ENCODE measurements at places on chromosomes 3 and 15.

DNA sequence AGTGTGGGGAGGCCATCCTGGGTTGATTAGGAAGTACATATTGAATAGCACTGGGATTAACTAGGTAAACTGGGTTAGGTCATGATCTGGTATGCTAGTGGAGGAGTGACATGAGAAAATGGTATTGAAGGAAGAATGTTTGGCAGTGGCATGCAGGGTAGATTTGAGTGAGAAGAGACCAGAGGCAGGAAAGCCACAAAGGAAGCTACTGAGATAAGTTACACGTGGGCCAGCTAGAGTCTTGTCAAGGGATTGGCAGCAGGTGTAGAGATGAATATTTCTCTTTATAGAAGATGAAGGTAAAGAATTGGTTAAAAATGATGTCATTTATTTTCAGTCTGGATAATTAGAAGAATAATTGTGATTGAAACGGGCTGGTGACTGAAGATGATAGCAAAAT lies 91.0 kb upstream of the TPRG1 start:
- DNase-seq, result no peak

DNA sequence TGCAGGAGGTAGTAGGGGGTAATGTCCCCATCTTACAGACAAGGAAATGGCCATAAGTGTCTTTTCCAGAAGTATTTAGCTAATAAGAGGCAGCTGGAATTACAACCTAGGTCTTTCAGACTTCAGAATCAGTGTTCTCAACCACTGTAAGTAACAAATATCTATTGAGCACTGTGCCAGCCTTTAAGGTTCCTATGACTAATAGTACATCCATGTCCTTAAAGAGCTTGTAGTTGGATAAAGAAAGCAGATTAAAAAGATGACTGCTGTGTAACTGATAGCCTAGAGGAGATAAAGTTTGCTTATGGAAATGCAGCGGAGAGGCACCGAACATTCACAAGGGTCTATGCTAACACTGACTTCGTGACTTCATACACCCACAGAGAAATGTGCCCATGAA lies 136.0 kb downstream of the KCNMB2 start:
- DNase-seq, result no peak

GRCh38 chr15:39413558-39413957 lies 167.3 kb upstream of the THBS1 start:
- peak; percentile 35 for DNase-seq

DNA sequence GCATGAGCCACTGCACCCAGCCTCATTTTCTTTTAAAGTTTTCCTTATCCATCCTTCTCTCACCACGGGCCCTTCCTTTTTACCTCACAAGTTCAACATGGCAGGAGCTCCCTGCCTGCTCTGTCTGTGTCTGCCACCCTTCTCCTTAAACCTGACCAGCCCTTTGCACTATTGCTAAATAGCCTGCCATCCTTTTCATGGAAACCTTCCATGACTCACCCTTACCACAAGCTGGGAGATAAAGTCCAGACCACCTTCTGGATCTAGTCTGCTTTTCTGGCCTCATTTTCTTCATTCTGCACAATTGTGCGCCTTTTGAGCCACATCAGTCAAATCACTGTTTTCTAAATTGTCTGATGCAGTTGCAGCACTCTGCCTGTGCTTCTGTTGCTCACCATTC lies 8.9 kb downstream of the PARP14 start:
- DNase-seq, result no peak

DNA sequence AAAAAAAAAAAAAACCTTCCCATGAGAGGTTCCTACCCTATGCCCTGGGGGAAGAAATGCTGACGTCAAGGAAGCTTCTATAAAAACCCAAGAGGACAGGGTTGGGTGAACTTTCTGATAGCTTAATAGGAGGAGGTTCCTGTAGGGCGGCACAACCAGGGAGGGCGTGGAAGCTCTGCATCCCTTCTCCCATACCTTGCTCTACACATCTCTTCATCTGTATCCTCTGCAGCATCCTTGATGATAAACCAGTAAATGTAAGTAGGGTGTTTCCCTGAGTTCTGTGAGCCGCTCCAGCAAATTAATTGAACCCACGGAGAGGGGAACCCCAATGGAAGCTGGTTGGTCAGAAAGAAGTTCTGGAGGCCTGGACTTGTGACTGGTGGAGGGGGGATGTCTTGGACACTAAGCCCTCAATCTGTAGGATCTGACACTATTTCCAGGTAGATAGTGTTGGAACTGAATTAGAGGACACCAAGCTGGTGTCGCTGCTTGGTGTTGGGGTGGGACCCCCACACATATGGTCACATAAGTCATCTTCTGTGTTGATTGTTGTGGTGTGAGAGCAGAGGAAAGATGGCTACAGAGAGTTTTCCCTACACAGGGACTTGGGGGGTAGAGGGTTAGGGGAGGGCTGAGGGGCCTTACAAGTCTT lies 91.5 kb downstream of the ST6GAL1 start:
- DNase-seq, result peak; percentile 42

GRCh38 chr3:10983219-10983916 lies 9.2 kb upstream of the SLC6A1 start:
- DNase-seq, result peak; percentile 69

GRCh38 chr3:52696830-52697631 lies 8.6 kb downstream of the GLT8D1 start:
- DNase-seq, result no peak

DNA sequence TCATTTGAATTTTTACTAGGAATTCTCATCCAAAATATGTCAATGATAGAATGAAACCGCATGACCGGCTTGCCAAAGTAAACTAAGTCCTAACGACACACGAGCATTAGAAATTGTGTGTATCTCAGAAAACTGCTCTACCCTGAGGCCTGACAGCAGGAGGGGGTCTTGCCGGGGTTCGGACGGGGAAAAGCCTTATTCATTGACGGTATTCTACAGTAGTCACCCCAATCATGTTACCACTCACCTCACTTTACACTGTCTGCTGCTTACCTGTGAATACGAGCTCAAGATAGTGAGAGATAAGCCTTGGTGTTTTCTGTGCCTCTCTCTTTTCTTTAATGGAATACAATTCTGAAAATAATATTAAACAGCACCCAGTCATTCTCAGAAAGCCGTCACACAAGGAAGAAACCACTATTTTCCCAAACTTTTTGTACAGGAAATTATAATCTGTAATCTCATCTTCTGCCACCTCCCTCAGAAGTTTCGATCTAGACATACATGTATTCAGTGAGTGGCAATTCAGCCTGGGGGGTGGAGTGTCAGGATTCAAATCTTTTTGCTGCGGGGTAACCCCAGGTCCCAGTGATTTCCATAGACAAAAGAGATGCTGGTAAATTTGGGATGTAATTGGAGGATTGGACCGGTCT lies 492 bp upstream of the FAM43A start:
- no peak for DNase-seq

- no peak for DNase-seq
These were observed 47.0 kb downstream of the ZBTB20 start for GRCh38 chr3:115099986-115100571.

GRCh38 chr15:73225358-73226015 lies 143.3 kb downstream of the HCN4 start:
- DNase-seq, result no peak

DNA sequence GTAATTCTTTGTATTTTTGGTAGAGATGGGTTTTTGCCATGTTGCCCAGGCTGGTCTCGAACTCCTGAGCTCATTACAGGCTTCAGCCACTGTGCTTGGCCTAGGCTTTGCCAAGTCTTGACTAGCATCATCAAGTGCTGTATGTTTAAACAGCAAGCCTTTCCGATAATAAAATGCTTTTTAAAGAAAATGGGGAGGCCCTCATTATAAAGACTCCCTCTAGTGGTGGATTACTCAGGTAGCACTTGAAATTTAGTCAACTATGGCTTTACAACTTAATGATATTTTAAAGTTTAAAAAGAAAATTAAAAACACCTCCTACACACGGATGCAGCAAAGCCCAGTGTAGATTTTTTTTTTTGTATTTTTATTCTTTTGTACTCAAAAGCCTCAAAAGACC lies 213.6 kb downstream of the GAP43 start:
- DNase-seq, result peak; percentile 25

DNA sequence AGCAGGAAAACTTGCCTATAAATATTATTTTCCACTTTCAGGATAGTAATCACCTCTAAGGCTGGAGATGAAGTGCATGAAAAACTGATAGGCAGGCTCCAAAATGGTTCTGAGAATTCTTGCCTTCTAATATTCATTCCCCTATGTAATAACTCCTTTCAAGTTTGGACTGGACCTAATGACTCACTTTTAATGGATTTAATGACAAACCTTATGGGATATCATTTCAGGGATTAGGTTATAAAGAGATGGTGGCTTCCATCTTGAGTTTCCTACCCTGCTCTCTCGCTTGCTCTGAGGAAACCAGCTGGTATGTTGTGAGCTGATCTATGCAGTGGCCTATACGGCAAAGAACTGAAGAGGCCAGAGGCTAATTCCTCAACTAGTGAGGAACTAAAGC lies 192.0 kb downstream of the BCHE start:
- DNase-seq, result no peak

DNA sequence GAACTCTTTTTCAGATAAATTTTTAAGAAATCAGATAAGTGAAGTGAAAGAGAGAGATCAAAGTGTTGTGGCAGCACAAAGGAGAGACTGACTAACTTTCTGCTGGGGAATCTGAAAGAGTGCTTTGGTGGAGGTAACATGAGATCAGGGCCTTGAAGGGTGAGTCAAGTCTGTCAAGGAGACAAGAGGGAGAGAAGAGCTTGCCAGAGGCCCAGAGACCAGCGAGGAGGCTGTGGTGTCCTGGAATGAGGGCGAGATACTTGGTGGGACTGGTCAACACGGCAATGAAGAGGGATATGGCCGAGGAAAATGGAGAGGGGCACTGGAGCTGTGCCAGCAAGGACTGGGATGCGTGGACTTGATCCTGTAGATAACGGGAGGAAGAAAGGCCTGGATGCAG lies 4.6 kb downstream of the TADA3 start:
- DNase-seq, result no peak

DNA sequence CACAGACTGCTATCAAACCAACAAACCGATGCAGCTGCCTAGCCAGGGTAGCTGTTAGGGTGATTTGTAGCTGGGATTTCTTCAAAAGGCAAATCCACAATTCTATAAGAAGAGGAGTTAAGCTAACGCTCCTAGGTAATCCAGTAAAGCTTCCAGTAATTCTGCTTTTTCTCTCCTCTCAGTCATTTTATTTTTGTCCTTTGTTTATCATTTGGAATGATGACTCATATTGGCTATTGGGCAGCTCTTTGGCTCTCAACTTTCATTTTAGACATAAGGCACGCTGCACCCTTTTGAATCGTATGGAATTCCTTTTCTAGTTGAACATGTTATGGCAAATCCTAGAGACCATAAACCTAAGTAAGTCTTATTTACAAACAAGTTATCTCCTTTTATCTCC lies 53.2 kb upstream of the PPARG start:
- no peak for DNase-seq

DNA sequence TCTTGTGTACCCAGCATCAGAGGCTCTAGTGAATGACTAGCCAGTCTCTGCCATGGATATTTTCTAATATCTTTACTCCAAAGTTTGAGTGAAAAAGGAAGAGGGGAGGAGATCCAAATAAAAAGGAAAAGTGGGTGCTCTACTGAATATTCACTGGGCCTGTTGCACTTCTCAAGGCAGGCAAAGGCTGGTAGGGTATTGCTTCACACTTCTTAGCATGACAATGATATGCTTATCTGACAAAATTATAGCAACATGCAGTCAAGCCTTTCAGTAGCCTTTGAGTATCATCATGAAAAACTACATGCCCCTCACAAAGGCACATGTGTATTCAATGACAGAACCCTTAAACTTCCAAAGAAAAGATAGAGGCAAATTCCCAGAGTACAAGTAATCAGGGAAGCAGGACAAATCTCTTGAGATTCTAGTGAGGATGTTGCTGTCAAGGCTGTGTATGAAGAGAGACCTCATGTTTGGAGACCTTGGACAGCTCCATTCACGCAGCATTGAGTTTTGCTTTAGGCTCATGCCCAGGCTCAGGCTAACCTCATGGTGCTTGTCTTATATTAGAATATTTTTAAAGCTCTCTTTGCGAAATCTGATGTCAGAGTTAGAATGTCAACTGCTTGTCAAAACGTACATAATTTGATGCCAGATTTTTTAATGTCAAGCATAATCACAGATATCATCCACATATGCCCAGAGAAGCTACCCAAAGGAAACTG lies 506.9 kb downstream of the OCA2 start:
- no peak for DNase-seq

DNA sequence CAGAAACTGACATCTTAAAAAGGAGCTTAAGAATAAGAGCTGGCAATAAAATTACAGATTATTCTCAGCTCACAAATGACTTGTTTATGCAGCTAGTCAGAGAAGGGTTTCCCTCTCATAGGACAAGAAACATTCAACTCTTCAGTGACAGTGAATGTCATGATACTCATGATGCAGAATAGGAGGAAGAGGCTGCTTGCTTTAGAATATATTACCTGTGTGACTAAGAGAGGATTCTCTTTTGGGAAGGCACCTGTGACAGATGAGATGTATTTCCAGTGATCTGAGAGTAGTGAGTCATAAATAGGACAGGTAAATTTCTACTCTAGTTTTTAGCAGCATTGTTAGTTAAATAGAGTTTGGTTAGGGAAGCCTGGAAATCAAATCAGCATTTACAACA lies 39.9 kb downstream of the RASA2 start:
- no peak for DNase-seq

GRCh38 chr15:71127083-71127482 lies 11.8 kb downstream of the THSD4 start:
- no peak for DNase-seq

DNA sequence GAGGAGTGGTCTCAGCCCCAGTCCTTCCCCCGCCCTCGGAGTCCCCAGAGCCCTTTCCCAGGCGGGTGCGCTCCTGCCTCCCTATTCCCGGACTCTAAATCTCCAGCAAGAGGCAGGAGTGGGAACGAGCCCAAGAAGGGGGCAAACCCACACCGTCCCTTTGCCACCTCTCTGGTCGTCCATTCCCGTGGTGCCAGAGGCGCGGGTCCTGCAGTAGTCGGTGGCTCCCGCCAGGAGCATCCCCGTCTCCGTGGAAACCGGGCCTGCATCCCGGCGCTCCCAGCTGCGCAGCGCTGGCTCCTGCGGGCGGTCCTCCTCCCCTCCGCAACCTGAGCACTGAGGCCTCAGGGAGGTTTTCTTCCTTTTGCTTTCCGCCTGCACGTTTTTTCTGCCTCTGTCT lies 44.8 kb downstream of the LHFPL4 start:
- no peak for DNase-seq

- peak; percentile 37 for DNase-seq
These were observed 34.9 kb downstream of the PRKCI start for GRCh38 chr3:170257145-170257544.

- no peak for DNase-seq
These were observed 494.1 kb downstream of the ZNF385D start for GRCh38 chr3:21256932-21257331.

DNA sequence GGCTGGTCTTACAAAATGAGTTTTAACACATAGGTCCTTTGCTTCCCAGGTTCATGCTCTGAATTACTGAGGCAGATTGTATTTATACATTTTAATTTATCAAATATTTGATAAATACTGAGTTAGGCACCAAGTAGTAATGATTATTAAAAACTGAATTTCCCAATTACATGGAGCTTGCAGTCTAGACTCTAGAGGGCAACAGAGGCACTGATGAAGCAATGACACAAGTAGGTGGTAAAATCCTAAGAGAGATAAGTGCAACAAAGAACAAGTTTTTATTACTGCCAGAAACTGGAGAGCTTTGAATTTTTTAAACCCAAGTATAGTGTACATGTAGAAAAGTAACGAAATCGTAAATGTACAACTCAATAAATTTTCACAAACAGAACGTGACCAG lies 406.2 kb upstream of the RARB start:
- DNase-seq, result no peak

All from GM13976 (cell line).